Heart left ventricle (tissue), 16 donors: ENCODE measurements at places on chromosomes 7 and 10. TPM values are rescaled to one million over a fixed set of nuclear protein-coding genes. Genes with fewer than 3 reads are reported as not detected.

- no peak overlapping the region for H3K27ac ChIP-seq
- no peaks in the 10 kb centered on the region for H3K4me1 ChIP-seq
- no peaks in the 10 kb centered on the region for H3K27me3 ChIP-seq
- no peaks in the 10 kb centered on the region for H3K36me3 ChIP-seq
- H3K4me3 ChIP-seq, result no peak overlapping the region
Measured at GRCh38 chr10:129343141-129343540, 123.9 kb upstream of the MGMT start.

GRCh38 chr7:104851268-104851667, 162.7 kb upstream of the KMT2E start:
- no peak overlapping the region for H3K27ac ChIP-seq
- no peak overlapping the region for H3K4me3 ChIP-seq
- H3K4me1 ChIP-seq, result no peaks in the 10 kb centered on the region

GRCh38 chr7:91421018-91421417, 156.8 kb downstream of the FZD1 start:
- no peak overlapping the region for H3K27ac ChIP-seq
- no peak overlapping the region for H3K4me3 ChIP-seq
- no peaks in the 10 kb centered on the region for H3K27me3 ChIP-seq
- no peaks in the 10 kb centered on the region for H3K4me1 ChIP-seq
- no peak for DNase-seq
- H3K36me3 ChIP-seq, result no peaks in the 10 kb centered on the region

GRCh38 chr7:41007351-41007751, 695.5 kb downstream of the INHBA start:
- no peak overlapping the region for H3K27ac ChIP-seq
- peaks cover 11% of the 10 kb centered on the region for H3K4me1 ChIP-seq
- DNase-seq, result no peak
- H3K4me3 ChIP-seq, result no peak overlapping the region
- no peaks in the 10 kb centered on the region for H3K36me3 ChIP-seq

- no peaks in the 10 kb centered on the region for H3K36me3 ChIP-seq
- H3K4me1 ChIP-seq, result peaks cover 13% of the 10 kb centered on the region
- DNase-seq, result no peak
- H3K4me3 ChIP-seq, result no peak overlapping the region
- no peaks in the 10 kb centered on the region for H3K27me3 ChIP-seq
Measured at GRCh38 chr10:4199196-4199595, 414.2 kb upstream of the KLF6 start.

The PAPOLB gene
- not detected for total RNA-seq

- peak overlapping the region; percentile 75 for H3K27ac ChIP-seq
- H3K27me3 ChIP-seq, result no peaks in the 10 kb centered on the region
- H3K4me1 ChIP-seq, result no peaks in the 10 kb centered on the region
- no peaks in the 10 kb centered on the region for H3K36me3 ChIP-seq
Measured at GRCh38 chr10:130300608-130301020, 164.4 kb downstream of the GLRX3 start.

- DNase-seq, result no peak
- no peaks in the 10 kb centered on the region for H3K4me1 ChIP-seq
- no peaks in the 10 kb centered on the region for H3K27me3 ChIP-seq
- no peak overlapping the region for H3K4me3 ChIP-seq
- no peaks in the 10 kb centered on the region for H3K36me3 ChIP-seq
Measured at GRCh38 chr10:33570495-33570894, 236.0 kb upstream of the NRP1 start.
